AG09319 (cell line): ENCODE measurements at places on chromosomes 4 and X.

GRCh38 chrX:76428243-76429130, 977 bp downstream of the MAGEE1 start:
- no peak for DNase-seq

DNA sequence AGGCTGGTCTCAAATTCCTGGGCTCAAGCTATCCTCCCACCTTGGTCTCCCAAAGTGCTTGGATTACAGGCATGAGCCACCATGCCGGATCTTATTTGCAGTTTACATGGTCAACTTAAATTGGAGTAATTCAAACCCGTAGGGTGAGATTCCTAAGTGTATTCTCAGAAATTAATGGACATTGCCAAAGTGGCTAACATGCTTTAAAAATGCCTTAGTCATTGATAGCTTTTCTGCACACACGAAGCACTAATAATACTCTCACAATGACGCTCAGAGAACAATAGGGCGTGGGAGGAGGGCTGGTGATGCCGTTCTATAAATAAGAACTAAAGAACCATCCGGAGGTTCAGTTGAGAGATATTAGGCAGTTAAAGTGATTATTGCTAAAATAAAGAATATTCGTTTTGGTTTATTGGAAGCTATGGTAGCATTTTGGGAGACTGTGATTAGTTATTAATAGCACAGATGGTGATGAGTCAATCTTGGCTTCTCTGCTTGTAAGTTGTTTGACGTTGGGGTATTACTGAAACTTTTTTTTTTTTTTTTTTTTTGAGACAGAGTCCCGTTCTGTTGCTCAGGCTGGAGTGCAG, 79.1 kb downstream of the TRAPPC11 start:
- no peak for DNase-seq

DNA sequence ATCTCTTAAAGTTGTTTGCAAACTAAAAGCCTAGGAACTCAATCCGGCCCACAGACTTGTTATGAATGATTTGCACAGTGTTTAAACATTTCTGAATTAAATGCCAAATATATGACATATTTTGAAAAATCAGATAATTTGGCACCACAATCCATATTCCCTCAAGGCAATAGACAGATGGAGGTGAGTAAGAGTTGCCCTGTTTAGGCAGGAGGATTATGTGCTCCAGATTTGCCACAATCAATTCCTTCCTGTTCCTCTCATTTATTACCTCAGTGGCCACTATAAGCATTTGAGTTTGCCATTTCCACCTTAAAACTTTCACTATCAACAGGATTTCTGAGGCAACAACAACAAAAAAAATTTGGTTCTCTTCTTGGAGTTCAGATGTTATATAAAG, 18.7 kb downstream of the UBA6 start:
- no peak for DNase-seq

DNA sequence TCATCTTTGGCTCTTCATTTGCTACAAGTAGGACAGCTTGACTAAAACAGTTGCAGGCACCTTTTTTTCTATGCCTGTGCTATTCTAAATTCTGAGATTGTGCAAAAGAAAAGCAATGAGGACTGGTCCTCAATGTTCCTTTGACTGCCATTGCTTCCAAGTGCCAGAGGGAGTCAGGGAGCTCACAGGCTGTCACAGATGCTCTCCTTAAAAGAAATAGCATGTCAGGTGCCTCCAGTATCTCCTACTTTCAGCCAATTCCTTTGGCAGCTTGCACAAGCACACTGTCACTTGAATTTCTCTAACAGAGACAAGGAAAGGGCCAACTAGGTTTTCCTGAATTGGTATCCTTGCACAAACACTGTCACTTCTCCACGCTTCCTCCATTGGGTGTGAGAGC, 228.2 kb downstream of the ADGRA3 start:
- no peak for DNase-seq

- DNase-seq: no peak
Observed at GRCh38 chr4:100261346-100261745, 71.1 kb upstream of the DDIT4L start.

DNA sequence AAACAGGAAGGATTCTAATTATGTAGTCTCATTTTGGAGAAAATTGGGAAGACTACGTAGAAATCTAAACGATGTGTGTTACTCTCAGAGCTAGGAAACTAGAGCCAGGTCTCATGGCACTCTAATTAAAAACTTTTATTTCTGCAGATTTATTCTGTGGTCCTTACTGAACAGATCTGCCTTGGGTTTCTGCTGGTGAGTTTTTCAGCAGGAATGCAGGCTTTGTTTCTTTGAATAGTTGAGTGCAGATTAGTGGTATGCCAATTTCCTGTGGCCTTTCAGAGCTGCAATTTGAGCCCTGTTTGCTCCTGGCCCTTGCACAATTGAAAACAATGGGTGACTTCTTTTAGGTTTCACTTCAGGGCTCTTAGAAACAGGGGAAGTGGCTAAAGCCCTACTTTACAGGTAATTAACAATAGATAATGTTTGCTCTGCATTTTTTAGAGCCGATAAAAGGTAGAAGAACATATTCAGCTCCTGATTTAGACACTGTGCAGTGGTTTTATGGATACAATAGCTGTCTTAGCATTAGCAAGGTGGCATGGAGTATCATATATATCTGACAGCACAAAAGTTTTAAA, 21.8 kb downstream of the SPRY1 start:
- peak; percentile 82 for DNase-seq

GRCh38 chrX:85203461-85203970, 40.1 kb downstream of the SATL1 start:
- DNase-seq: no peak

GRCh38 chr4:63589796-63590195, 819.5 kb downstream of the TECRL start:
- DNase-seq: no peak
